ENCODE measurements at places on chromosomes 13 and 19. TPM values are rescaled to one million over a fixed set of nuclear protein-coding genes. Genes with fewer than 3 reads are reported as not detected.

ELAVL1 gene
- 37.5 TPM for total RNA-seq

SLC15A1 gene
- total RNA-seq = not detected

C3 gene
- 14.0 TPM for total RNA-seq

APOC1 gene
- 0.47 TPM for total RNA-seq

ZNF737 gene
- 7.1 TPM for total RNA-seq

OR7C1 gene
- total RNA-seq = not detected

DCT gene
- 0.12 TPM for total RNA-seq

SIGLEC12 gene
- total RNA-seq = not detected

GJB6 gene
- total RNA-seq = not detected

FFAR2 gene
- total RNA-seq = not detected

PLEKHA4 gene
- total RNA-seq = 20.7 TPM

PNMA8A gene
- 0.94 TPM for total RNA-seq

CAPN12 gene
- 0.08 TPM for total RNA-seq

OVOL3 gene
- not detected for total RNA-seq

FCAR gene
- not detected for total RNA-seq

LILRB5 gene
- total RNA-seq = not detected

MYO1F gene
- total RNA-seq = 0.23 TPM

F2RL3 gene
- 0.12 TPM for total RNA-seq

C19orf73 gene
- 0.70 TPM for total RNA-seq

TEX26 gene
- total RNA-seq = not detected
